NCI-H69 (cell line): ENCODE measurements at places on chromosomes 5 and 9.

- DNase-seq, result no peak
Observed at GRCh38 chr5:38483805-38484398, 72.5 kb downstream of the LIFR start.

DNA sequence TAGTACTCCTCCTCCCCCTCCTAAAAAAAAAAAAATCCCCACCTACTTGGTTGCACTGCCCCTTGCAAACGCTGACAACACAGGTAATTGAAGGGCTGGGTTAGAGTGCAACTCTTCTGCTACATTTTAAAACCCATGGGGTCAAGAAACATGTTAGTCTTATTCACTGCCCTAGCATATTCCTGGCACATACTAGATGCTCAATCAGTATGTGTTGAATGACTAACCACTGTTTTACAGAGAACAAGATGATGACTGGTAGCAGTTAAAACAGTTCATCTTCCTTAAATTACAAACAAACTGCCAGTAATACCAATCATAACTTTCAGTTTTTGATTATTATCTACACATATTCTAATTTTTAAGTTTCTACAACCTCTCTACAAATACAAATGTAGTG is 124.4 kb downstream of the NFIB start:
- DNase-seq, result peak; percentile 15

- DNase-seq, result peak; percentile 92
Observed at GRCh38 chr5:43556857-43557542, at the start of gene PAIP1. Gene PAIP1 (minus strand): TSS chr5:43557077. CDS start chr5:43556846, 231 bp downstream.

DNA sequence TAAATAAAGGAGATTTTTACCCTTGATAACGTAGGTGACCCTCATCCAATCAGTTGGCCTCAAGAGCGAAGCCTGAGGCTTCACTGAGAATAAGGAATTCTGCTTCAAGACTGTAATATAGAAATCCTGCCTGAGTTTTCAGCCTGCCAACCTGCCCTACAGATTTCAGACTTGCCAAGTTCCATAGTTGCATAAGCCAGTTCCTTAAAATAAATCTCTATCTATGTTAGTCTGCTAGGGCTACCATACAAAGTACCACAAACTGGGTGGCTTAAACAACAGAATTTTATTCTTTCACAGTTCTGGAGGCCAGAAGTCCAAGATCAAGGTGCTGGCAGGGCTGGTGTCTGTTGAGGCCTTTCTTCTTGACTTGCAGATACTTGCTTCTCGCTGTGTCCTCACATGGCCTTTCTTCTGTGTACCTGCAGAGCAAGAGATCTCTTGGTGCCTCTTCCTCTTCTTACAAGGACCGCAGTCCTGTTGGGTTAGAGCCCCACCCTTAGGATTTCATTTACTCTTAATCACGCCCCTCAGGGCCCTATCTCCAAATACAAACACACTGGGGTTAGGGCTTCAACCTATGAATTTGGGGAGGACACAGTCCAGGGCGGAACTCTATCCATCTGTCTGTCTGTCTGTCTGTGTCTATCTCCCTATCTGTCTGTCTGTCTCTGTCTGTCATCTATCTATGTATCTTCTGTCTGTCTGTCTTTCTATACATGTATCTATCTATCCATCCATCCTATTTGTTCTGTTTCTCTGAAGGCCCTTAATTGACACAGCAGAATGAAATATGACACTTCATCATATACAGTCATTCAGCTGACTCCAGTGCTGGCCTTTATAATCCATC is 17.0 kb upstream of the CMBL start:
- peak; percentile 49 for DNase-seq

GRCh38 chr5:139668064-139668880 is 20.1 kb downstream of the CXXC5 start:
- peak; percentile 68 for DNase-seq

DNA sequence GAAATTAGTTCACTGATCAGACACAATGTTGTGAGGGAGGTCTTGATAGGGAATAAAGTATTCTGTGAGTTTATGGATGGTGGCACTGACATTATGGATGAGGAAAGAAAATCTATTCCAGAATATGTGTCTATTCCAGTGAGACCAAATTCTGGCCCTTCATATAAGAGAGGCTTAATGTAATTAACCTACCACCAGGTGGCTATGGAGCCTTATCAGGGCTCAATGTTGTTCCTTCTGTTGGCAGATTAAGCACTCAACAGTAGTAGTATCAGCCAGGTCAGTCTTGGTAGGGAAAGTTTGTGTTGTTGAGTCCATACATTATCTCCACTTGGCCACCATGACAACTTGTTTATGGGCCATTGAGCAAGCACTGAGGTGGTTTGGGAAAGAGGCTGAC is 41.7 kb upstream of the BARX1 start:
- no peak for DNase-seq

GRCh38 chr9:124954255-124954654 is 13.4 kb upstream of the GOLGA1 start:
- no peak for DNase-seq

DNA sequence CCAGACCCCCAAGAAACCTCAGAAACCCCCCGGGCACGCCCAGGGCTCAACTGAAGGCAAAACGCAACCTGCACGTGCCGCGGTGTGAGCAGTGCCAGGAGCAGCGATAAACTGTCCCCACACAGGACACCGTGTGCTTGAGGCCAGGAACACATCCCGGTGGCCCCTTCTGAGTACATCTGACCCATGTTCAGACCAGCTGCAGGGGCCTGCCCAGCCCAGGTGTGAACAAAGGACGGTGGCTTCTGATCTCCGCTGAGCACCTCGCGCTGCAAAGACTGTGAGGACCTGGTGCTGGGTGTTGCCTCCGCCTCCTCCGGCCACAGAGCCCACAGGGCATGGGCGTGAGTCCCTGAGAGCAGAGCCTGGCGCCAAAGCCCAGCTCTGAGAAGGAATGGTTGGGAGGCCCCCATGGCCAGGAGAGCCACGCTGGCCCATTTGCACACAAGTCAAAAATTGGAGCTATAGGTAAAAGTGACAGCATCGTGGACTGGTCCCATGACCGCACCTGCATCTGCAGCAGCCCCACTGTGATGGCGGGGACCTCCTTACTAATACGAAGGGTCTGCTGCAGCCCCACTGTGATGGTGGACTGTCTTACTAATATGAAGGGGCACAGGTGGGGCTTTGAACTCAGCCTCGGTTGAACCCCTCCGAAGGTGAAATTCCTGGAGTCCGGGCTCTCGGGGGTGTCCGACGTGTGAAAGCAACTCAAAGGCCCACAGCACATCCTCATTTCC is 31.5 kb downstream of the NDUFS6 start:
- DNase-seq, result no peak

DNA sequence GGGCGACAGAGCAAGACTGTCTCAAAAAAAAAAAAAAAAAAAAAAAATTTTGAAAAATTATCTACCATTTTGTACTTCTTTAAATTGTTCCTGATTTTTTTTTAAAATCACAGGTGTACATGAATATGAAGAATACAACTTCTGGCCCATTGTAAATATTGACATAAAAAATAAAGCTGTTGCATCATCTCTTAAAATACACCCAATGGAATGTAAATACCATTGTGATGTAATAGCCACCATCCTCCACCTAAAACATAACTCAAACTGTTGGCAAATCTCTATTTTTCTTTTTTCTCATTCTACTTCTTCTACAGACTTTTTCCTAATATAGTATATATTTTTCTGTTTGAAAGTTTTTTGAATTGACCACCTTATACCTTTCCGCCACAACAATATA is 61.0 kb upstream of the TEX48 start:
- DNase-seq, result peak; percentile 33

DNA sequence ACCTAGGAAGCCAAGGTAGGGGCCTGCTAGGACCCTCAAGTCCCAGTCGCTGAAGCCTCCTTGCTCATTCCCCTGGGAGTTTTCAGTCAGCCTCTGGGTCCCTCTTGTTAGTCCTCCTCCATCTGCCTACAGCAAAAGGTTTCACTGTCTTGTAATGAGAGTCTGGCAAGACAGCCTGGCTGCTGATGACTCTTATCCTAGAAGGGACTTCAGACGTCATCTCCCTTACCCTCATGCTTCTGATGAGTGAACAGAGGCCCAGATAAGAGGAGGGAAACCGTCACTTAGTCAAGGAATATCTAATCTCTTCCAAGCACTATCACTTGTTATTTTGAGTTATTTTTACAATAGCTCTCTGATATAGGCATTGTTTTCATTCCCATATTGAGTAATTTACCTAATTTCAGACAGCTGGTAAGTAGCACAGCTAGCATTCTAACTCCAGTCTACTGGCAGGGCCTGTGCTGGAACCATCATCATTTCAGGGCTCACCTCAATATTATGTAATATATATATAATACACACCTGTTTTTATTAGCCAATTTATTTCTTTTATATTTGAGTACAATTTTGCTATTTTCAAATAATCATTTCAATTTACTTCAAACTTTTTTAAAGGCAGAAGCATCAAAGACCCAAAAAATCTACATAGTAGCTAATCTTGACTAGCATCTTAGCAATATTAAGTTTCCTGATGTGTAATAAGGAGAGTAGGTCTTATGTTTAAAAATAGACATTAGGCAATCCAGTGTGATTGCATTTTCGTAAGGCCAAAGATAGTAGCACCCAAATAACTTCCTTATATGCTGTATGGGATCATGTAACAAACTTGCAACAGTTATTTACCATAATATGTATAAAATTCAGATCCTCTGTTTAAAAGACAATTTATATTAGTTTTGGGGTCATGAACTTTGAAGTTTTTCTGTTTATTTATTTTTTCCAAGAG is 7.9 kb downstream of the CMYA5 start:
- no peak for DNase-seq

GRCh38 chr9:127067603-127068220 is 54.7 kb downstream of the ANGPTL2 start:
- no peak for DNase-seq

GRCh38 chr9:118568704-118569103 is 800.5 kb downstream of the BRINP1 start:
- DNase-seq, result no peak

DNA sequence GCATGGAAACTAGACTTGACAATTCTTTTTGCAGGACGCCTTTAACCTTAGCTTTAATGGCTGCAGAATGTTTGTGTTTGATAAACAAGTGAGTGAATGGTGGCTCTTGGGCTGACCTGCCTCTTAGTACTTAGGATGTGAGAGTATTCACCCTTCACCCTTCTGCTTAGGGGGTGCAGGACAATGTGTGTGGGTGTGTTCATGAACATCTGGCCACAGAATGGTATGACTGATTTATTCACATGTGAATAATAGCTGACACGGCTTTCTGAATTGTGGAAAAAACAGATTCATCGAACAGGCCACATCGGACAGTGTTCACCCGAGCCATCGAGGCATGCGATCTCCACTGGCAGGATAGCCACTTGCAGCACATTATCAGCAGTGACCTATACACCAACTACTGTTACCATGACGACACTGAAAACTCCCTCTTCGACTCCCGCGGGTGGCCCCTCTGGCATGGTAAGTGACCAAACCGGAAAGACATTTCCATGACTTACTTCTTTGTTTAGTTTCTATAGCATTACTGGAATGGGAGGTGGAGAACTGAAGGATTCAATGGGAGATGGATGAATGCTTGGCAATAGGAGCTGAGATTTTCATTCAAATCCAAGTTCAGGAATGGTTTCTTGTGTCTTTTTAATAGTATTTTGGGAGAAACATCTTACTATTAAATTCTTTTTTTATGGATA is 193.6 kb downstream of the ZSWIM6 start:
- DNase-seq, result no peak

GRCh38 chr5:109584986-109585599 is 104.6 kb upstream of the MAN2A1 start:
- DNase-seq, result no peak

DNA sequence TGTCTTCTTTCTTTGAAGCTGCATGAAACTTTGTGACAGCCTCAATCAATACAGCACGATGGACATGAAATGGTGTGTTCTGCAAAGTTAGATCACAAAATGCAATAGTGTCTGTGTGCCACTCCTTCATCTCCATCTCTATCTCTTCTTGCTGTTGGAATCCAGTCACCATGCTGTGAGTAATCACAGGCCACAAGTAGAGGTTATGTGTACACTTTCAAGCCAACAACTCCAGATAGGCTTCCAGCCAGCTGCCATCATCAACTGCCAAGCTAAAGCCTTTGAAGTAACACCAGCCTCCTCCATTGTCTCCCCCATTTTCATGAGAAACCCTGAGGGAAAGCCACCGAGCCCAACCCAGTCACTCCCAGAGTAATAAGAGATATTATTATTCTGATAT is 360.6 kb downstream of the PTPRD start:
- DNase-seq, result peak; percentile 89

- DNase-seq, result no peak
Observed at GRCh38 chr9:96135076-96135752, 166.8 kb downstream of the HSD17B3 start.
